T-helper 17 cell (primary cell): ENCODE measurements at places on chromosomes 1 and 21. TPM values are rescaled to one million over a fixed set of nuclear protein-coding genes. Genes with fewer than 3 reads are reported as not detected.

GRCh38 chr21:46562964-46563607 is 41.8 kb downstream of the S100B start:
- no peak for DNase-seq

DNA sequence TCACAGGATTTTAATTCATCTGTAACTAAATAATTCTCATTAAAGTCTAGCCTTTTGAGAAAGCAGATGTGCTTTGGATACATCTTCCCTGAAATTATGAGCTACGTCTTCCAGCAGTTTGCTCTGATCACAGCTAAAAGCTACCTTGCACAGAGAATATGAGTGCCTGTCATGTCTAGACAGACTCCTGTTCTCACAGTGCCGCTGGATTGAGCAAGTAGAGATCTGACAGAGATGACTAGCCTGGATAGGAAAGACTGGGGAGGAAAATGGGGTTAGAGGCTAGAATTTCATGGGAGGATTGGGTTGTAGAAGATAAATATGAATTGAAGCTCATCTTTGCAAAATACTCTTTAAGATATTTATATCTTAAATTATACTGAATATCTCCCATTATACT is 24.1 kb downstream of the CEPT1 start:
- no peak for DNase-seq

- no peak for DNase-seq
Measured at GRCh38 chr1:110074166-110074565, 3.7 kb upstream of the ALX3 start.

DNA sequence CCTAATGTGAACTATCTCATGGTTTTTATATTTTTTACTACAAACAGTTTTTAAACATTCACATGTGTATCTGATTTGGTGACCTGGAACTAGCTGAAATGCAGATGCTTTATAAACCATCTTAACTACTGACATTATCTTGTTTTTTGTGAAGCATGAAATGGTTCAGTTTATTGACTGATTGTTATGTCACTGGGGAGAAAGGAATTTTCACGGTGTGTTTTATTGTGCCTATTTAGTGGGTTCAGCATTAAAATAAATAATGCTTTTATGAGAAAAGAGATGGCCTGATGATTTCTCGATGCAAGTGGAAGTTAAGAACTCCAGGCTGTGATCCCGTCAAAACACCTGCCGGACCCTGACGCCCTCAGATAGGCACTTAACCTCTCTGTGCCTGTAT is 79.9 kb upstream of the KIF26B start:
- no peak for DNase-seq

GRCh38 chr1:246708166-246708565 is 16.0 kb upstream of the SCCPDH start:
- no peak for DNase-seq

GRCh38 chr1:186793582-186793927 is 35.2 kb upstream of the PLA2G4A start:
- DNase-seq, result no peak

- no peak for DNase-seq
Measured at GRCh38 chr1:246416261-246416660, 90.8 kb downstream of the SMYD3 start.

- no peak for DNase-seq
Measured at GRCh38 chr1:151923422-151923821, 14.1 kb upstream of the THEM4 start.

- DNase-seq, result no peak
Measured at GRCh38 chr1:116962987-116963639, 38.4 kb upstream of the CD101 start.

- no peak for DNase-seq
Measured at GRCh38 chr1:72827278-72827677, 544.9 kb upstream of the NEGR1 start.

GRCh38 chr1:35924838-35925237 is 6.1 kb upstream of the AGO3 start:
- no peak for DNase-seq

DNA sequence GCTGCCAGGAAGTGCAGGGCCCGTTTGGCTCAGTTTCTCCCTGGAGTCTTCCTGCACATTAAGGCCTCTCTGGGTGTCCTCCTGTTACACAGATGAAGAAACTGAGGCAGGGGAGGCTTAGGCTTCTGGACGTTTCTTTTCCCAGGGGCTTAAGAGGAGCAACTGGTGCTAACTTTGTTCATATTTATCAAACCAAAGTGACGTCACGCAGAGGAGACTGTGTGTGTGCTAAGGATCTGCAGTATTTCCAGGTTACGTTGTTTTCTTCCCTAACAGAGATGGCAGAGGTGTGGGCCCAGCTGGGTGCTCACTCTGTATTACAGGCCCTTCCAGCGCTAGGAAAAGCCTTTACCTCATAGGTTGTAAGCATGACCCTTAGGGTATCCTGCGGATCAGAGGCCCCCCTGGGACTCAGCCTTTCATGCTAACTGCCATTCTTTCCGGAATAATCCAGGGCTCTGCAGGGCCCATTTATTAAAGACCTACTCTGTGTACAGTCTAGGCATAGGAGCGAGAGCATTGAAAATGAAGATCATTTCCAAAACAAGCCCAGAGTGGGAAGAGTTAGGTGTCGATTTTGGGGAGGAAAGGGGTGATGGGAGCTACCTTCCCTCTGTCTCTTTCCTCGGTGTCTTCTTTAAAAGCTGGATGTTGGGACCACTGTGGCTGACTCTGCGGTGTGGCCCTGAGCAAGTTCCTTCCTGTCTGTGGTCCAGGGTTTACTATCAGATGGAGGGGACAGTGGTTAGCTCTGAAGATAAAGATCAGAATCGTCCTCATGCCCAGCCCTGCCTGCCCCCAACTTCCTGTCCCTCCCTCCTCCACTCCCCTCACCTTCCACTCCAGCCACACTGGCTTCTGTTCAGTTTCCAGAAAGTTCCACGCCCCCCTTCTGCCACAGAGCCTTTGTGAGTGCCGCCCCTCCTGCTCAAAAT is 4.6 kb downstream of the AGTRAP start:
- DNase-seq, result no peak

GRCh38 chr1:241598249-241598648 is 41.9 kb downstream of the CHML start:
- no peak for DNase-seq

- DNase-seq, result no peak
Measured at GRCh38 chr1:15883326-15883725, 35.8 kb downstream of the SPEN start.

- DNase-seq, result no peak
Measured at GRCh38 chr1:217647791-217648190, 16.6 kb downstream of the SPATA17 start.

DNA sequence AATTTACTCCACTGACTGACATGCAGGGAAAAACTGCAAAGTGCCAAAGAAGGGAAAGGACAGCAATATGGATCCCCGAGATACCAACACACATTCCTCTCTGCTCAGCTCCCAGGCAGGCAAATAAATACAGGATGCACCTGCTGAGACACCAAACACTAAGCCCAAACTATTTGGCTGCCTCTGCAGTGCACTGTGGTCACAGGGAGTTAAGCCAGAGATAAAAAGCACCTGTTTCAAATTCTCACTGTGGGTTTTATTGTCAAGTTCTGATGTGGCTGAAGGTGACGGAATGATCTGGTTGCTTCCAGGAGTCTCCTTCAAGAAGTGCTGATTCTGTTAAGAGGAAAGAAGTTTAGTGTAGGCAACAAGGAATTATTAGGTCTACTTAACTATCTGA is 17.7 kb downstream of the TEX38 start:
- no peak for DNase-seq

GRCh38 chr1:218468711-218469110 is 123.6 kb downstream of the TGFB2 start:
- no peak for DNase-seq

DNA sequence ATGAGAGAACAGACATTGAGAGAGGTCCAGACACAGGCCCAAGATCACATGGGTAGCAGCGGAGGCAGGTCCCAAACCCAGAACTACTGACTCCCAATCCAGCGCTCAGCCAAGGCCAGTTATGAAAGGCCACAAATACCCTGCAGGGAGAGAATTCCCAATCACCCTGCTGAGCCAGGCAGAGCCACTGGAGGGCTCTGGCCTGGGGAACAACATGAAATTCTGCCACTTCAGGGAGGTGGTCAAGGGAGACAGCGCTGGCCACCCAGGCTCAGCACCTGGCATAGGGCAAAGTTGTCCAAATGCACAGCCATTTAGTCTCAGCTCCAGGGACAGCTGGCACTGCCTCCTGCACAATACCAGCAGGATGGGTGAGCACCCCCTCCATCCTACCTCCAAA is 27.5 kb downstream of the SLC9A1 start:
- no peak for DNase-seq

DNA sequence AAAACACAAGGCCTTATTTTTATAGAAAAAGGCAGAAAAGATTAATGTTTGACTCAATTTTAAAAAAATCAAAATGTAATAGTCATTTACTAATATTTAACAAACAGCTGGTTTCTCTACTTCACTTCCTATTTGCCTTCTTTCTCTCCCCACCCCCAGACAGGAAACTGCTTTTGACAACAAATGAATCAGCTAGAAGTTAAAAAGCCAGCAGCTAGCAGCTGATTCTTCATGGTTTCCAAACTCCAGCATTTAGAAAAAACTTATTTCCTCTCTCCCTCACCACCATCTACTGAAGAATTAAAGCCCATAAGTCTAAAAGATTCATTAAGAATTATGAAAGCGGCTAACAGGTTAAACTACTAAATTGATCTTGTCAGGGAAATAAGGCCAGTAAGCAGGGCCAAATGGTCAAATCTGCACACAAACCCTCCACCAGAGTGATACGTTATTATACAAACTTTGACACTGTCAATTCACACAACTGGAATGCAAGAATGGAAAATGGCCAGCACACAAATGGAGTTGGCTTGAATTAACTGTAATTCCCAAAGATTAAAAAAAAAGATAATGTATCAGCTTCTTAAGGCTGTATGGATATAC is 4.0 kb downstream of the WDR26 start:
- DNase-seq, result no peak

- no peak for DNase-seq
Measured at GRCh38 chr1:21655748-21656147, 13.4 kb downstream of the RAP1GAP start.

DNA sequence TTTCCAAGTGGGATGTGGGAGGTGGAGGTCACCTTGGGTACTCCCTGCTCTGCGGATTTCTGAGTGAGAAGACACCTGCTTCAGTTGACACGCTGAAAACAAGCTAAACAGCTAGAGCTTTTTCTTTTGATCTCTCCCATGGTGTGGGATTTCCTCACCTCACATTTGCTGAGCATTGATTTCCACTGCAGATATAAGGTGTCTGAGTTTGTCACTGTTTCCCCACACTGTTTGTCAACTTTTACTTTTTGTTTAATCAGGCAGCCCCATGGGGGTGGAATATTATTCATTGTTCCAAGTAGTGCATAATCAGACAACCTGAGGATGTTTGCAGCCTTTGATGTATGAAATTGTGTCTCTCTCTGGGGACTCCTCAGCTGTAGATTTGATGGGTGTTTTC is 49.5 kb downstream of the FASLG start:
- DNase-seq, result no peak

DNA sequence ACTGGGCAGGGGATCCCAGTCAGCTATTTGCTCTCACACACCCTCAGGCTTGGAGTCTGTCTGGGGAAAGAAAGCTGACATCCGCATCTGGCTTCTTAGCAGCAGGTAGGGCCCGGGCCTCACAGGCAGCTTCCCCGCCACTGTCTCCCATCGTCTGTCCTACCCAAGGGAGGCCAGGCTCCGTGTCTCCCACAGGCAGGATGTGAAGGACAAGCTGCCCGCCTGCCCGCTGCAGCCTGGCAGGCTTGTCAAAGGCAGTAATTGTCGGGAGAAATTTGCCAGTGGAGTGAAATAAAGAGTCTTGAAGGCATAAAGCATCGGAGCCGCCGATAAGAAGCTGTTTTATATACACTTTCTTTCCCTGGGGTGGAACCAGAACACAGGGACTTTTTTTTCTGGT is 44.0 kb upstream of the DISP3 start:
- DNase-seq, result no peak

DNA sequence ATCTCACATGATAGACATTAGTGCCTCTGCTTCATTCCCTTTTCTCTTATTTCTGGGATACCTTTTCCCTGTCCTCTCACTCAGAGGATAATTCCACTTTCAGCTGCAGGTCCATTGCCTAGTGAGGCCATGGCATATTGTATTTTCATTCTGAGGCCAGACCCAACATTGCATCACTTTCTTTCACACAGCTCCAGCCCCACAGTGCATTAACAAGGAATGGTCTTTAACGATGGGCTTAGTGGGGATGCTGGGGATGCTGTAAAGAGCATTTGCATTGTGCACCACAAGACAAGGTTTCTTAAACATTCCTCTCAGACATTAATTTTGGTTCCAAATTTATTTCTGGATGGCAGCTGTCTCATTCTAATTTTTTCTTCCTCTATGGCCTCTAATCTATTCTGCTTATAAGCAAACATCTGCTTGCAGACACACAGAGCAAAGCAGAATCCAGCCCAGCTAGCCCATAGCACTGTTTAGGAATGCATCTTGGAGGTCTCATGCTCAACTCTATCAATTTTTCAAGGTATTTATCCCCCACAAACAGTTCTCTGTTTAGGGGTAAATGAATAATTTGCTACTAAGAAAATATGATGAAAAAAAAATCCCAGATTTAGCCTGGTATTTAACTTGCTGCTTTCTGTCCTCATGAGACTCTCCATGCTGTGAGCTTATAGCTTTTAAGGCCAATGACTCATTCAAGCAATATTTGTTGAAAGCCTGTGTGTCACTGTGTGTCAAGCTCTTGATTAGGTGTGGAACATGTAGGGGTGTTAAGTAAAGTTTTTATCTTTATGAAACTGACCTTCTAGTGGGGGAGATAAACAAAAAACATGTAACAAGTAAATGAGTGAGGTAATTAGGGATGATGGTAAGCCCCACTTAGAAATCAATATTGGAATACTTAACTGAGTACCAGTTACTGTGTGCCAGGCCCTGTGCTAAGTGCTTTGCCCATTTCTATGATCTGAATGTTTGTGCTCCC is 44.5 kb upstream of the CCDC190 start:
- DNase-seq, result no peak

GRCh38 chr1:213796525-213796924 is 191.2 kb upstream of the PROX1 start:
- no peak for DNase-seq

Gene VWA5B1
- total RNA-seq, result 0.13 TPM

Gene ORC1
- total RNA-seq, result 2.0 TPM

Gene CCT8
- 109 TPM for total RNA-seq

Gene TNFRSF25
- total RNA-seq, result 433 TPM

Gene BSND
- not detected for total RNA-seq

Gene C1orf87
- total RNA-seq, result not detected

Gene NR1I3
- not detected for total RNA-seq

Gene MYBPH
- not detected for total RNA-seq

Gene FAM72C
- 0.30 TPM for total RNA-seq

Gene TBX15
- total RNA-seq, result not detected

Gene ASCL5
- total RNA-seq, result not detected

Gene AK5
- total RNA-seq, result 5.5 TPM

Gene AKR1A1
- total RNA-seq, result 57.0 TPM

Gene ERI3
- 22.6 TPM for total RNA-seq

Gene ANGPTL3
- total RNA-seq, result not detected

Gene UMODL1
- 0.23 TPM for total RNA-seq

Gene DNM3
- 22.5 TPM for total RNA-seq

Gene ESRRG
- total RNA-seq, result not detected

Gene FCRL1
- 1.0 TPM for total RNA-seq
